ENCODE measurements at places on chromosomes 7 and 10.

GRCh38 chr10:131203456-131204357 lies 107.8 kb downstream of the TCERG1L start:
- DNase-seq: no peak

GRCh38 chr7:115693779-115694178 lies 336.8 kb downstream of the TFEC start:
- DNase-seq: no peak

GRCh38 chr10:79246606-79247275 lies 100.5 kb upstream of the PPIF start:
- DNase-seq: no peak

GRCh38 chr10:78312197-78313047 lies 278.8 kb downstream of the RPS24 start:
- DNase-seq: no peak
